ENCODE measurements at places on chromosomes 3 and 15. TPM values are rescaled to one million over a fixed set of nuclear protein-coding genes. Genes with fewer than 3 reads are reported as not detected.
A peak's percentile ranks its signal among the peaks of the same experiment; 100 is the strongest.

- DNase-seq, result no peak
Measured at GRCh38 chr3:64675687-64676247, 12.0 kb downstream of the ADAMTS9 start.

Gene ABHD10
- 14.8 TPM for total RNA-seq

Gene INKA1
- 17.3 TPM for total RNA-seq

Gene ADCY5
- total RNA-seq, result not detected

- no peak for DNase-seq
Measured at GRCh38 chr3:157423337-157423736, 13.3 kb upstream of the PTX3 start.

Gene TBL1XR1
- 157 TPM for total RNA-seq

DNA sequence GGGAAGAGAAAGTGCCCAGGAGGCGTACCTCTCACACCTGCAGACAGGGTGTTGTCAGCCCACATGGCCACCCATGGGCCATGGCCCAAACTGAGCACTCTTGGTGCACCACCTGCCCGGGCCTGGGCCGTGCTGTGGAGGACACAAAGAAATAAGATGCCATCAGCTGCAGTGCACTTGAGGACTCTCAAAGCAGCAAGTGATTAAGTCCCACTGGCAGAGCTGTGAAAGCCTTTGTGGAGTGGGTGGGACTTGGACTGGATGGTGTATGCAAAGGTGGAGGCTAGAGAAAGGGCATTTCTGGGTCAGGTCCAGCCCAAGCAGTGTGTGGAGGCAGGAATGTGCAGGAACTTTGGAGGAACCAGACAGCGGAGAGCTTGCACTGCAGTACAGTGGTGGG lies 122.3 kb downstream of the MEGF11 start:
- no peak for DNase-seq

GRCh38 chr3:152073267-152073666 lies 195.5 kb upstream of the MBNL1 start:
- DNase-seq, result no peak

Gene ACTRT3
- total RNA-seq, result 0.68 TPM

GRCh38 chr15:69115031-69115430 lies 45.4 kb upstream of the GLCE start:
- no peak for DNase-seq

Gene KCNMB2
- total RNA-seq, result not detected

Gene CDHR4
- 0.40 TPM for total RNA-seq

DNA sequence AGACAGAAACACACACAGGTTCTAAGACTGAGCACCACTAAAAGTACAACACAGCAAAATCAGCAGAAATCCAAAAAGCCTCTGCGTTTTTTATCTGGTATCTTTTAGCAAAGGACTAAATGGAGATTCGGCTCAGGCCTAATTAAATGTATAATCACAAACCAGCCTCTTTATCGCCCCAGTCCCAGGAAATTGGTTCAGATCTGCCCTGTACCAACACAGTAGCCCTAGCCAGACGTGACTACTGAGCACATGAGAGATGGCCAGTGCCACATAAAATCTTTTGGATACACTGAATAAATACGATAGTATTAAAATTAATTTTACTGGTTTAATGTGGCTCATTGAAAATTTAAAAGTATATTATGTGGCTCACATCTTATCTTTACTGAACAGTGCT lies 19.7 kb downstream of the TBC1D2B start:
- no peak for DNase-seq

DNA sequence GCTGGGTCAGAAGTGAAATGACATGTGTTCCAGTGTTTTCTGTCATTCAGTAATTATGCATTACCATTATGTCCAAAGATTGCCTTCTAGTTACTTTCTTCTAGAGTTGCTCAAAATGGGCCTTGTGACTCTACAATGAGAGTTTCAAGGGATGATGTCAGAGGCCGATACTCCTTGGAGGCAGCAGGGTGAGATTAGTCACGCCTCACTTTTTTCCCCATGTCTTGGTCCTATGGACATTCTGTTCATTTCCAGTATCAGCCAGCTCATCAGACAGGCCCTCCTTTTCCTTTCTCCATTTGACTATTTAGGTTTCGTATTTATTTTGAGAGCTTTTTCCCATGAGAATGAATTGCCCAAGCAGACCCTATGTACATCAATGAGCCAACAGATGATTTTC lies 17.5 kb downstream of the VGLL3 start:
- DNase-seq, result peak; percentile 99

- peak; percentile 43 for DNase-seq
Measured at GRCh38 chr15:49235446-49236124, 65.5 kb downstream of the GALK2 start.

Gene ROPN1
- total RNA-seq, result 0.33 TPM

Gene TRAT1
- total RNA-seq, result not detected

DNA sequence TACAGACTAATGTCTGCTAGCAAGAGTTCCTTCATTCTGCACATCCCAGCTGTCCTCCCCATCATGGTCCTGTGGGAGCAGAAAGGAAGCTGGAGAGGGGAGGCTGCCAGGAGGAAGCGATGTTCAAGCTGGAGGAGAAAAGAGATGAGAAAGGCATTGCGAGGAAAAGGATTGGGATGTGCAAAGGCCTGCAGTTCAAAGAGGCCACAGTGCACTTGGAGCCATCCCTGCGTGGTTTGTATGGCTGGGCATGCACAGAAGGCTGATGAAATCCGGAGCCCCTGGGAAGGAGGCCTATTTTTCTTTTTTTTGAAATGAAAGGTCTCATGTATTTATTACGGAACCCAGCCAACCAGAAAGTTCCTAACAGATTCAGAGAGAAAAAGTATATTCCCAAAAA lies 22.8 kb downstream of the AMOTL2 start:
- no peak for DNase-seq

Measured in mammary epithelial cell (primary cell).